Smooth muscle cell of the coronary artery (primary cell): ENCODE measurements at places on chromosomes 3 and 15. TPM values are rescaled to one million over a fixed set of nuclear protein-coding genes. Genes with fewer than 3 reads are reported as not detected.

Gene CCDC39
- not detected in 2 replicates for total RNA-seq

Gene ATP13A5
- total RNA-seq: not detected in 2 replicates

Gene AGBL1
- total RNA-seq: not detected in 2 replicates

Gene LRRC15
- total RNA-seq: 0.45 and 1.5 TPM in 2 replicates

Gene KIF15
- total RNA-seq: 0.70 and 3.5 TPM in 2 replicates

Gene ONECUT1
- total RNA-seq: not detected in 2 replicates

Gene RASGRP1
- under 0.01 and 0.08 TPM in 2 replicates for total RNA-seq

Gene DLEC1
- total RNA-seq: under 0.01 TPM in 2 replicates
